Central memory CD4-positive, alpha-beta T cell (primary cell): ENCODE measurements at places on chromosomes 5 and 9.
A peak's percentile ranks its signal among the peaks of the same experiment; 100 is the strongest.

DNA sequence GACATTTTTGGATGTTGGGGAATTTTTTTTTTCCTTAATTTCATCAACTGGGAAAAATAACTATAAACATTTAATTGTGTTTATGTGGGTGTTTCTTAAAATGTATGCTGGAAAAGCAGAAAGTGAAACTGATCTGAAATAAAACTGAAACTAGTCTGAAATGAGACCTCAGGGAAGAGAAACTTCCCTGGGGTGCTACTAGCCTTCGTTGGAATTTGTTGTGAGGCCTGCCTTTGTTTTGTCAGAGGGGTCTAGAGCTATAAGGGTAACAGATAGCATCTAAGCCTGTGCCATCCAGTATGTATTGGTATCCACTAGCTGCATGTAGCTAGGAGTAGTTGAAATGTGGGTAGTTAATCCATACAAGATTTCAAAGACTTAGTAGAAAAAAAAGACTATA, 10.4 kb downstream of the ZNF618 start:
- no peak for DNase-seq

- no peak for DNase-seq
Measured at GRCh38 chr5:67985686-67986387, 229.7 kb upstream of the PIK3R1 start.

DNA sequence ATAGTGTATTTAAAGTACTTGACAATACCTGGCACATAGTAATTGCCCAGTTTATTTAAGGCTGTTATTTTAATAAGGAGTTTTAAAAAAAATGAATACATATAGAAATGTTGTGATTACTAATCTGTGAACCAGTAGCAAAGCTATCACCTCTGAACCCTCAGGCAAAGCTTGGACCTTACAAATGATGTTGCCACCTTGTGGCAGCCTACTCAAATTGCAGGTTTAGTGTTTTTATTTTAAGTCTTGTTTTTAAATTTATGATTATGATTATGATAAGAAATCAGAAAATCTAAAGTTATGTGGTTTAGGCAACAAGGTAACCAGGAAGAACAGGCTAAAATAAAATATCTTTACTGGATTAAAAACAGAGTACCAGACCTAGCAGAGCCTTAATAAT, 35.8 kb downstream of the PPARGC1B start:
- DNase-seq, result no peak

DNA sequence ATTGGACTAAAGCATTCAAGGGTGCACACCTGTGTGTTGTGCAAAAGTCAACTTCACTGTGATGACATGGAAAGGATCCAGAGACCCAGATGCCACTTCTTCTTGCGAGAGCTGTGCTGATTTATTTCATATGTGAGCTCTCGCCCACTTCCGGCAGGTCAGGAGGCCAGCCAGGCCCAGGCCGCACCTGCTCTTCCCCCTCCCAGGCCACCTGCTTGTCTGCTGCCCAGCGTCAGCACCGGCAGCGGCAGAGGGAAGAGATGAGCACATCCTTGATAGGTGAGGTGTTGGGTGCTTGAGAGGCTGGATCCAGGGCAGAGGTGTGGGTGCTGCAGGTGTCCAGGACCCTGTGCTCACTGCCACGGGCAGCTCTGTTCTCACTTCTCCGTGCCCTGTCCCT, 242.9 kb downstream of the FANCC start:
- no peak for DNase-seq

- DNase-seq, result peak; percentile 36
Measured at GRCh38 chr5:76601470-76601869, 21.7 kb downstream of the F2RL2 start.

- no peak for DNase-seq
Measured at GRCh38 chr5:74594137-74595040, 46.1 kb downstream of the ENC1 start.

DNA sequence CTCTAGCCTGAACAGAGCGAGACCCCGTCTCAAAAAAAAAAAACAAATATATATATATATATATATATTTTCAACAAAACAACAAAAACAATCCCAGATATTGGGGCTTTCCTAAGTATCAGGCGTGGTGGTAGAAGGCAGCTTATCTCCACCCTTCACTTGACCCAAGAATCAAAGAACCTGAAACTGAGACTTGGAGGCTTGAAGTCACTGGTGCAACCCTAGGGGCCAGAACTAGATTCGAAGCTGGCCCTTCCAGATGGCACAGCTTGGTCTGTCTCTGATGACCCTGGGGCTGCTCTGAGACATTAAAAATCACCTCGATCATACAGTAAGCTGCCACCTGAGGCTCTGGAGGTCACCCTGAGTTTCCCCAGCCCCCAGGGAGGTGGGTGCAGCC, 1.3 kb upstream of the KCNMB1 start:
- DNase-seq, result no peak

DNA sequence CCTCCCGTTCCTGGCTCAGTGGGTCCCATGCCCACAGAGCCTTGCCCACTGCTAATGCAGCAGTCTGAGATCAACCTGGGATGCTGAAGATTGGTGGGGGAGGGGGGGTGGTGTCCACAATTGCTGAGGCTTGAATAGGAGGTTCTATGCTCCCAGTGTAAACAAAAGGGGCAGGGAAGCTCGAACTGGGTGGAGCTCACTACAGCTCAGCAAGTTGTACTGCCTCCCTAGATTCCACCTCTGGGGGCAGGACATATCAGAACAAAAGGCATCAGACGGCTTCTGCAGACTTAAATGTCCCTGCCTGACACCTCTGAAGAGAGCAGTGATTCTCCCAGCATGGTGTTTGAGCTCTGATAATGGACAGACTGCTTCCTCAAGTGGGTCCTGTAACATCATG, 885.6 kb upstream of the COX7C start:
- no peak for DNase-seq

GRCh38 chr5:58499941-58500340, 8.7 kb downstream of the GAPT start:
- no peak for DNase-seq

DNA sequence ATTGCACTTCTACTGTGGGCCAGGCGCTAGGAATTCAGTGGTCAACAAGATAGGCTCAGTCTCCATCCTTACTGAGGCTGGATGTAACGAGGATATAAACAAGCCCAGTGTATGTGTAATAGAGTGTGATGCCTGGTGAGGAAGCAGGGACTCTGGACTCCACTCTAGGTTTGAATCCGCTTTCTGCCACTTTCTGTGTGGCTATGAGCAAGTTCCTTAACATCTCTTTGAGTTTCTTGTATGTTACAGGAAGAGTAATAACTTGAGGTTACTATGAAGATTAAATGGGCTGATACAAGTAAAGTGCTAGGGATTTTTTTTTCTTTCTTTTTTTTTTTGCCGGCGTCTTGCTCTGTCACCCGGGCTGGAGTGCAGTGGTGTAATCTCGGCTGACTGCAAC, 12.4 kb downstream of the DOCK2 start:
- DNase-seq, result peak; percentile 40

GRCh38 chr5:132274050-132274792, 16.7 kb downstream of the PDLIM4 start:
- DNase-seq, result no peak

GRCh38 chr5:56233230-56233629, at the start of gene ANKRD55:
ANKRD55 (minus strand) TSS chr5:56233330; CDS start chr5:56232913, 417 bp downstream.
- no peak for DNase-seq

GRCh38 chr5:139964266-139964993, 78.7 kb downstream of the NRG2 start:
- DNase-seq, result no peak

- peak; percentile 20 for DNase-seq
Measured at GRCh38 chr9:129597355-129598088, 23.4 kb downstream of the C9orf50 start.

GRCh38 chr5:98742396-98743073, 30.9 kb upstream of the RGMB start:
- DNase-seq, result no peak

DNA sequence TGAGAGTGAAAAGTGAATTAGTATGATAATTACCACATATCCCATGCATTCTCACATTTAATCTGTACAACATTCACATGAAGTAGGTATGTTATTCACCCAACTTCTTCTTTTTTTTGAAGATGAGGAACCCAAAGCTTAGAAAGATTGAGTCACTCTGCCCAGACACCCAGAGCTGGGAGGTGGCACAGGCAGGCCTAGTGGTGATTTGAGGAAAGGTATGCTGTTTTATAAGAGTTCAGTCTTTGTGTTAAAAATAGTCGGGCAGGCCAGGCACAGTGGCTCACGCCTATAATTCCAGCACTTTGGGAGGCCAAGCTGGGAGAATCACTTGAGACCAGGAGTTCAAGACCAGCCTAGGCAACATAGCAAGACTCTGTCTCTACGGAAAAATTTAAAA, 285.3 kb downstream of the NR3C1 start:
- no peak for DNase-seq

DNA sequence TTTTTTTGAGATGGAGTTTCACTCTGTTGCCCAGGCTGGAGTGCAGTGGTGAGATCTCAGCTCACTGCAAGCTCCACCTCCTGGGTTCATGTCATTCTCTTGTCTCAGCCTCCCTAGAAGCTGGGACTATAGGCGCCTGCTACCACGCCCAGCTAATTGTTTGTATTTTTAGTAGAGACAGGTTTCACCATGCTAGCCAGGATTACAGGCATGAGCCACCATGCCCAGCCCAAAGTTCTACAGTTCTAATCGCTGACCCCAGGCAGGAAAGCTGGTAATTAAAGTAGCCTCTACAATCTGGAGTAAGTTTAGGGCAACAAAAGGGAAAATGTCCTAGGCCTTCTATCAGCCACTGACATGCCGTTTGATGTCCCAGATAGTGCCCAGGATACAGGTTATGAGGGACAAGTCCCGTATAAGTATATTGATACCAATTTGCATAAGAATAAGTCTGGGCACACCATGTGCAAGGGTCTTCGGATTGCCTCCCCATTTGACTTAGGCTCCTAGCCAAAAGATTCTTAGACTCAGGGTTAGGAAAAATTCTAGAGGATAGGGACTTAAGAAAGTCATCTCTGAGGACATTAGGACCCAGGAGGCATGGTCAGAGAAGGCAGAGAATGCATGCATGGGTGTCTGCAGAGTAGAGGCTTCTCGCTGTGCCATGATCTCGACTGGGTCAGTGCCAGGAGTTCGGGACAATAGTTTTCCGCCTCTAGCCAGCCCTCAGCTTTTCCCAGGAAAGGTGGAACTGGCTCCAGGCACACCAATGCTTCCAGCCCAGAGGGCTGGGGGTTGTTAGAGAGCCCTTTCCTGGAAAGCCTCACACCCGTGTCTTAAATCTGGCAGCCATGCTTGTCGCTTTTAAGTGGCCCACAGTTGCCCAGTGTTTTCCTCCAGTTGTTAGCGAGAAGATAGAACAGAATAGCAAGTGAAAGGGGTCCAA, 1111.1 kb downstream of the TAF11L14 start:
- peak; percentile 33 for DNase-seq
